ENCODE measurements at places on chromosomes 12 and 14.

DNA sequence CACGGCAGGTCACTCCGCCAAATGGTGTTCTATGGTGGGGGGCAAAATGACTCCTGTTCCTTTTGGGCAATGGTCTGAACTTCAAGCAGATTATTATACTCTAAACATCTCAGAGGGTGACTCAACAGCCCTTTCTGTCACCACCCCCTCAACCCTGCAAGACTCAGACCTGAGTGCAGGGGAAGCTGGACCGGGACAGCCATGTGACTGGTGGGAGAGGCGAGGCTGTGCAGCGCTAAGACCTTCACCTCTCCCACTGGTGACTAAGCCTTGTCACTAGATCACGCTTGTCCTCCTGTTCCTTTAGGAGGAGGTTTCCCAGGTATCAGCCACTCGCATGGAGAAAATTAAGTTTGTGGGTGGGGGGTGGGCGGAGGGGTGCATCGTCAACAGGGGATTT is 67.1 kb upstream of the CCND2 start:
- DNase-seq = peak; percentile 29

GRCh38 chr14:75395862-75396261 is 32.0 kb upstream of the JDP2 start:
- peak; percentile 28 for DNase-seq

DNA sequence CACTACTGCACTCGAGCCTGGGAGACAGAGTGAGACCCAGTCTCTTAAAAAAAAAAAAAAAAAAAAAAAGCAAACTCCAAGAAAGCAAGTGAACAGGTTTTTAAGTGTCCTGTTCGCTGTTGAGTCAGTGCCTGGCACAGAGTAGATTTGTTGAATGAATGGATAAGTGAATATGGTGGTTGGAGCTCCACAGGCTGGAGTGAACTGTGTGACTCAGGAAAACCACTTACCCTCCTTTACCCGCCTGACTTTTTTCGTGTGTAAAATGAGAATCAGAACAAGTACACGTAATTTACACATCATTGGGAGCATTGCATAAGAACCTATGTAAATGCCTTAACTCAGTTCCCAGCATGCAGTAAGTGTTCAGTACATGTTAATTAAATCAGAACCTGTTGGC is 24.0 kb upstream of the ESRRB start:
- no peak for DNase-seq

DNA sequence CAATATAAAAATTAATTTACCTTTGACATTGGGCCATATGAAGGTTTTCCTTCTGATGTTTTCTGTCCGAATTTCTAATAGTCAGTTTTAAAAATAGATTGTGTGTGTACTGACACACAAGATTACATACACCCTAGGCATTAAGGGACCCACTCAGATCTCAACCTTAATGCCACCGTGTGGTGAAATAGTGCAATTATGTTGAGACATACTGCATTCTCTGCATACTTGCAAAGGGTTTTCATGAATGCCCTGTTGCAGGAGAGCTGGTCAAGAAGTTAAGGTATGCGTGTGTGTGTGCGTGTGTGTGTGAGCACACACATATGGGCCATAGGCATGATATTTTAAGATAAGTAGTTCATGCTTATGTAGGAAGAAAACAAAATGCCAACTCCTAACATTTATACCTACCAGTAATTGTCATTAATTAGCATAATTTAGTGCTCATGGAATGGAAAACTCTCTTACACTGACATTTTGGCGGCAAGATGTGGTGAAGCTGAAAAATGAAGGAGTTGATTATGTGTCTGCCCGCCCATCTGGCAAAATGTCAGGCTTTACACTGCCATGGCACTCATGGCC is 58.8 kb downstream of the PIK3C2G start:
- DNase-seq = peak; percentile 80

DNA sequence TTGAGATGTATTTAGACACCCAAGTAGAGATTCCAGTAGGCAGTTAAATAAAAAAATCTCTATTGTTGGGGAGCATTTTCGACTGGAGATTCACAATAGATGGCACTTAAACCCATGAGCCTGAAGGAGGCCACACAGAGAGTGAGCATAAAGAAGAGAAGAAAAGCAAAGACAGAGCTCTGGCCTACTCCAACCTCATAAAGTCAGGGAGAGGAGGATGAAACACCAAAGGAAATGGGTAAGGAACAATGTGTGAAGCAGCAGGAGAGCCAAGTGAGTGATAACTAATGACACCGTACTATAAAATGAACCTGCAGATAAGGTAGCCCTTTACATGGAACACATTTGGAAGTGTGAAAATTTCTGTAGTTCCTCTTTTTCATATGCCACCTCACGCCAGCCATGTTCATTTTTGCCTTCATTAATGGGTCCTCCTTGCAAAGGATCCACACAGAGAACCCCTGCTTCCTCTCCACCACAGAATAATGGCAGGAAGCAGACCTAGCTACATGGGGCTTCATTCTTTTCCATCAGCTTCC is 150.0 kb upstream of the SYT10 start:
- peak; percentile 45 for DNase-seq

GRCh38 chr12:77124767-77125166 is 59.4 kb upstream of the E2F7 start:
- DNase-seq = no peak

Measured in endodermal cell (in vitro differentiated cells).